ENCODE measurements at places on chromosomes 3 and 15.

DNA sequence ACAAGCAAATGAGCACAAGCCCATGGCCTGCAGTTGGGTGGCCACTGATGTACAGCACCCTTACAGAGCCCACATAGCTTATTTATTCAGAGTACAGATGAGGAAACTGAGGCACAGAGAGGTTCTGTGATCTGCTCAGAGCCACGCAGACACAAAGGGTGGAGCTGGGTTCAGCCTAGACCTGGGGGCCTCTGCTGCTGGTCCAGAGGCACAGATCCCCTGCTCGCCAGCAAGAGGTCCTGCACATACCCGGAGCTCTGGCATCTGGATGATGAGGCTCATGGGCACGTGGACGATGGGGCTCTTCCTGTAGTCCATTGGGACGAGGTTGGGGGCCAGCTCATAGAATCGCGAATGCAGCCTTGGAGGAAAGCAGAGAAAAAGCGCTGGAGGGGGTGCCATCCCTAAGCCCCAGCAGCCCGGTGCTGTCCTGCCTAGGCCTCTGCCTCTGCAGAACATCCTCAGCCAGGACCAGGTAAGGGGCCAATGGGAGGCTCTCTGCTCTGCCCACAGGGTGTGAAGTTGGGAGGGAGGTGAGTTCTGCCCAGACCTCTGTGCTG is 18.6 kb downstream of the SH2D7 start:
- no peak for DNase-seq

- DNase-seq: no peak
Observed at GRCh38 chr3:195004512-195005250, 266.3 kb downstream of the XXYLT1 start.

DNA sequence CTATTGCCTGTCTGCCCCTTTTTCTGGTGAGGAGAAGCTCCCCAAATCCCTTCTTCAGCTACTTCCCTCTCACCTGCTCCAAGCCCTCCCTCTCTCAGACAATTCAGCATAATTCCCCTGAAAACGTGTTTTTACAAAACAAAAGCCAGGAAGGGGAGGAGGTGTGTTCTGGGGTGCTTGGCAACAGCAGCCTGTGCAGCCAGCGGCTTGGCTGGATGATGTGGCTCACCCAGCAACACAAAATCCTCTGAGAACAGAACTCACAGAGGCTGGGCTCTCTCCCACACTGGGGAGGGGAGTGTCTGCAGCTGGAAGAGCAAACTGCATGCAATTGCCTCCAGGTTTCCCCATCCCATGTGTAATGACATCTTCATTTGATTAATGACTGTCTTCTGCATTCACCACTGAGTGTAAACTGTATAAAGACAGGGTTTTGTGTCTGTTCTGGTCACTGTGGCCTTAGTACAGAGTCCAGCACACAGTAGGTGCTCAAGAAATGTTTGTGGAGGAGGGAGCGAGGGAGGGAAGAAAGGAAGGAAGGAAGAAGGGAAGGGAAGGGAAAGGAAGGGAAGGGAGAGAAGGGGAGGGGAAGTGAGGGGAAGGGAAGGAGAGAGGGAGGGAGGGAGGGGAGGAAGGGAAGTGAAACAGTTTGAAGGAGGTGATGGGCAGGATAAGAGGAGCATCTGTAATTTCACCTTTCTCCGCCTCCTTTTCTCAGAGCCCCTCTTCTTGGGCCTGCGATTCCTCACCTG is 70.1 kb upstream of the GLCE start:
- no peak for DNase-seq

- no peak for DNase-seq
Observed at GRCh38 chr3:80366808-80367548, 599.2 kb upstream of the ROBO1 start.

GRCh38 chr3:96863129-96863740 is 48.8 kb downstream of the EPHA6 start:
- DNase-seq: no peak

- DNase-seq: no peak
Observed at GRCh38 chr15:69699096-69699495, 246.5 kb downstream of the RPLP1 start.

DNA sequence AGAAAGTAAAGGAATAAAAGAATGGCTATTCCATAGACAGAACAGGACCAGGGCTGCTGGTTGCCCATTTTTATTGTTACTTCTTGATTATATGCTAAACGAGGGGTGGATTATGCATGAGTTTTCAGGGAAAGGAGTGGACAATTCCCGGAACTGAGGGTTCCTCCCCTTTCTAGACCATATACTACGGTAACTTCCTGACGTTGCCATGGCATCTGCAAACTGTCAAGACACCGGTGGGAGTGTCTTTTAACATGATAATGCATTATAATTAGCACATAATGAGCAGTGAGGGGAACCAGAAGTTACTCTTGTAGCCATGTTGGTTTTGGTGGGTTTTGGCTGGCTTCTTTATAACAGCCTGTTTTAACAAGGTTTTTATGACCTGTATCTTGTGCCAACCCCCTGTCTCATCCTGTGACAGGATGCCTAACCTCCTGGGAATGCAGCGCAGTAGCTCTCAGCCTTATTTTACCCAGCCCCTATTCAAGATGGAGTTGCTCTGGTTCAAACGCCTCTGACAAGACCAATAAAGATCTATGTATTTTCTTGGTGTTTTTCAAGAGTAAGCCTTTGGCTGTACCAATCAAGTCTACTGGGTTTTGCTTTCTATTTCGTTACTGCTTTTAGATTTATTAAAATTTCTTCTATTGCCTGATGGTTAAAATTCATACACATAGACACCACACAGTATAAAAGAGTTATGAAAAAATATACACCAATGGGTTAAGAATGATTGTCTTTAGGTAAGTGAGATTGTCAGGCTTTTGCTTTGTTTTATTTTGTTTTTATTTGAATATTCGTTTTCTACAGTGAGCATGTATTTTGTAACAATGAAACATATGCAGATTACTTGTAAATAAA is 37.4 kb upstream of the CTDSPL start:
- no peak for DNase-seq

All from H54 (cell line).